ENCODE measurements at places on chromosomes 3 and 15. TPM values are rescaled to one million over a fixed set of nuclear protein-coding genes. Genes with fewer than 3 reads are reported as not detected.

DNA sequence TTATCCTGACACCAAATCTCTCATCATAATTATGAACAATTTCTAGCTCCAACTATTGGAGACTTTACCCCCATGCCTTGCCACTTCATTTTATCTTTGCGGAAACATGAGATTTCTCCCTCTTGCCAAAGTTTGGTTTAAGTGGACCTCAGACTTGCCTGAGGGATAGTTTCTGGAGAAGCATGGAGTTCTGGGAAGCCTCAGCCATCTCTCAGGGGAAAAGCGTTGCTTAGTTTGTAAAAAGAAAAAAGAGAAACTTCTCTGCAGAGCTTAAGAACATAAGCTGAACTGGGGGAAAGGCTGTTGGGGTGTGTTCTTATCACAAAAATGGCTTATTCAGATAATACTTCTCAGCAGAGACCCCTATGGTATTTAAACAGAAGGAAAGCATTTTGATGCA lies 347.4 kb upstream of the ADAMTS9 start:
- no peaks in the 10 kb centered on the region for H3K36me3 ChIP-seq
- no peak overlapping the region for H3K4me3 ChIP-seq
- DNase-seq = no peak
- H3K27ac ChIP-seq = no peak overlapping the region

DNA sequence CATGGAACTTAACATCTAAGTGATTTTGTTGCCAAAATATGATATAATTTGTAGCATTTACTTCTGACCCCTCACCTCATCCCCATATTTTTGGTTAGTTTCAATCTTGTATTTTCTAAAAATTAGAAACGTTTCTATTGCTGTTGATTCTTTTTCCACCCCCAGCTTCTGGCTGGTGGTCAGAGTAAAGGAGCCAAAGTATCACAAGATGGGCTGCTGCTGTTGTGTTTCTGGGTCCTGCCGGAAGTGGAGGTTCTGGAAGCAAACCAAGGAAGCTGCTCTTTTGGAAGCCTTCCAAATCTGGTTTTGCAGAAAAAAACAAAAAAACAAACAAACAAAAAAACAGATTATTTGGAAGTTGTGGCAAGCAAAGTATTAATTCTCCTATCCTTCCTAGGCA lies 221.1 kb upstream of the P2RY1 start:
- no peaks in the 10 kb centered on the region for H3K4me1 ChIP-seq
- H3K4me3 ChIP-seq = no peak overlapping the region
- DNase-seq = no peak
- H3K36me3 ChIP-seq = no peaks in the 10 kb centered on the region

GRCh38 chr3:146539315-146539714 lies 5.1 kb downstream of the PLSCR1 start:
- H3K4me1 ChIP-seq = peaks cover 61% of the 10 kb centered on the region
- H3K36me3 ChIP-seq = peaks cover 69% of the 10 kb centered on the region
- DNase-seq = no peak
- H3K4me3 ChIP-seq = peak overlapping the region; percentile 34
- H3K27me3 ChIP-seq = no peaks in the 10 kb centered on the region

DNA sequence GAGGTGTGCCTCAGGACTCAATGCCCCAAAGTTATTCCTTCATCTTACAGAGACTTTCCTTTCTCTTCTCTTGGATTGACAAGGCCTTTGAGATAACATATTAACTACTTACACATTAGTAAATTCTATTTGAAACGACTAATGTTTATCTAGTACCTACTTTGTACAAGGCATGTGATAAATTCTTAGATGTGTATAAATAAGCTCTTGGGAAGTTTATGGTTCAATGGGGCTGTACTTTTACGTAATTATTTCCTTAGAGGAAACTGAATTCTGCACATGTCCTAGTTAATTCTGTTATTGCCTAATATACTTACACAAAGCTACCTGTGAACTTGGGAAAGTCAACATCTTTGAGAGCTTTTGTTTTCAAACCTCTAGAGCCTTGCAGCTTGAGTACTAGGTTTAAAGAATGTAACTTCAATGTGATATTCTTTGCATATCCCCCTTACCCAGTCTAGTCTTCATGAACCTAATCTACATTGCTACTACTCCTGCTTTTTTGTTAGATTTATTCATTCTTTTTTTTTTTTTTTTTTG lies 58.5 kb upstream of the RAP2B start:
- no peaks in the 10 kb centered on the region for H3K27me3 ChIP-seq
- H3K27ac ChIP-seq = no peak overlapping the region
- no peaks in the 10 kb centered on the region for H3K36me3 ChIP-seq
- H3K4me1 ChIP-seq = no peaks in the 10 kb centered on the region

DNA sequence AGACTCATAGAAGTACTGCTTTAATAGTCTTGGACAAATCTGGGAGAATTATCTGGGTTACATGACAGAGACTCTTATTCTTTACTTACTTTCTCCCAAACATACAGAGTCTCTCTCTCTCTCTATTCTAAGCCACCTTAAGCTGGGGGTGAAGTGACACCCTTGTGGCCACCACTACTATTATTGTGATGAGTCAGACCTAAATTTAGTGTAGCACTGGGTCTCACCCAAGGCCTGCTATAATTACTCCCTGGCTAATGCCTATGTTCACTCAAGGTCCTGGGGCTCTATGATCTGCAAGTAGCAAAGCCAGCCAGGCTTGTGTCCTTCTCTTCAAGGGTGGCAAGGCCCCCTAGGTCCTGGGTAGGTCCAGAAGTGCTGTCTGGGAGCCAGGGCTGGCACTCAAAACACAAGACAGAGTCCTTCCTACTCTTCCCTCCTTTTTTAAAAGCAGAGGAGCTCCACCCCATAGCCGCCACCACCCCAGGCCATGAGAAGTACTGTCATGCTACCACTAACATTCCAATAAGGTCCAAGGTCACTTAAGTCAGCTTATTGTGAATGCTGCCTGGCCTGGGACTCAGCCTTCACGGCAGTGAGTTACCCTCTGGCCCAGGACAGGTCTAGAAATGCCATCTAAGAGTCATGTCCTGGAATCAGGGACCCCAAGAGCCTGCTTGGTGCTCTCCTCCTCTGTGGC lies 183.6 kb downstream of the POLQ start:
- DNase-seq = no peak
- no peaks in the 10 kb centered on the region for H3K36me3 ChIP-seq
- no peaks in the 10 kb centered on the region for H3K27me3 ChIP-seq
- H3K27ac ChIP-seq = no peak overlapping the region
- no peaks in the 10 kb centered on the region for H3K4me1 ChIP-seq

- no peaks in the 10 kb centered on the region for H3K36me3 ChIP-seq
- no peaks in the 10 kb centered on the region for H3K4me1 ChIP-seq
- H3K27ac ChIP-seq = no peak overlapping the region
- no peak overlapping the region for H3K4me3 ChIP-seq
- H3K27me3 ChIP-seq = peaks cover 2% of the 10 kb centered on the region
- DNase-seq = no peak
Measured at GRCh38 chr3:120614765-120615164, 18.6 kb downstream of the NDUFB4 start.

DNA sequence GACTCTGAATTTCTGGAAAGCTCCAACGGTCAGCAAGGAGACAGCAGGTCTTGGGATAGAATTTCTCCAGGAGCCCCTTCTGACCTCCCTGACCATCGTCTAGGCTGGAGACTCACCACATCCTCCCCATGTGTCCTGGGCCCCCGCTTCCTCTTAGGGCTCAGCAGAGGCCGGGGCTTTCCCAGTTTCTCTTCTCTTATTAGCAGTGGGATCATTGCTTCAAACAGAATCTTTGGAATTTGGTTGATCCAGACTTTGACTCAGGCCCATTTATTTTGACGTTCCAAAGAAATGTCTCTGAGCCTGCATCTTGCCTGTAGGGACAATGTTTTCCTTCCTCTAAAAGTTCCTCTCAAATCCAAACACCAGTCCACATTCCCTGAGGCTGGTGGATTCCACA lies 38.4 kb upstream of the SLC6A6 start:
- no peak overlapping the region for H3K27ac ChIP-seq
- no peak for DNase-seq
- no peaks in the 10 kb centered on the region for H3K36me3 ChIP-seq
- H3K27me3 ChIP-seq = peaks cover 3% of the 10 kb centered on the region
- H3K4me3 ChIP-seq = no peak overlapping the region
- peaks cover 2% of the 10 kb centered on the region for H3K4me1 ChIP-seq

The SMAD6 gene
- total RNA-seq = 1.2 TPM

The MYO5A gene
- total RNA-seq = 37.4 TPM

The SLC28A1 gene
- not detected for total RNA-seq

Measured in activated CD8-positive, alpha-beta T cell treated with anti-CD3 and anti-CD28 coated beads, Interleukin-2, amount 10 ng/mL, durations not matched to agents 7 days and 5 days (primary cell).